Eye (tissue), 1 donor: ENCODE measurements at places on chromosomes 2 and 18.

GRCh38 chr18:80112624-80113248 is 3.7 kb downstream of the ADNP2 start:
- no peak for DNase-seq

DNA sequence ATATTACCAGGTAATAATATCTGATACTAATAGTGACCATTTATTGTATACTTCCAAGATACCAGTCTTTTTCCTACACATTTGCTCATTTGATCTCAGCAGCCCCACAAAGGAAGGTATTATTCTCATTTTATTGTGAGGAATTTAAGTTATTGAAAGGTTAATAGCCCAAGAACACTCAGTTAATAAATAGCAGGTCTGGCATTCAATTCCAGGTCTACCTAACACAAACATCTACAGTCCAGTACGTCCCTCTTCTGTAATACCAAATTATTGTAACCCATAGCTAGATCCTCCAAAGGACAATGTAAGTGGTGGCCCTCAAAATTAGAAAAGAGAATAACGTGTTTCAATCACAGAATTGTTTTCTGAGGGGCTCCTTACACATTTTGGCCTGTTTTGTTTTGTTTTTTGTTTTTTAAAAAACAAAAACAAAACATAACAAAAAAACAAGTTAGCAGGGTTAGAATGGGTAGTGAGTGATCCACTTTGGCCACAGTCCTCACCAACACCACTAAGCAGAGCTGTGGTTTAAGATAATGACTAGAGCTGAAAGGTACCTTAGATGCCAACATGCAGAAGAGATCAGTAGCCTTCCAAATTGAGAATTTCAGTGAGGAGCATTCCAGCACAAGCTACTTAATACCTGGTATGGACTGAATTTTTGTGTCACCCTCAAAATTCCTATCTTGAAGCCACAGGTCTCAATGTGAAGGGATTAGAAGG is 137.5 kb downstream of the DYM start:
- DNase-seq: no peak

DNA sequence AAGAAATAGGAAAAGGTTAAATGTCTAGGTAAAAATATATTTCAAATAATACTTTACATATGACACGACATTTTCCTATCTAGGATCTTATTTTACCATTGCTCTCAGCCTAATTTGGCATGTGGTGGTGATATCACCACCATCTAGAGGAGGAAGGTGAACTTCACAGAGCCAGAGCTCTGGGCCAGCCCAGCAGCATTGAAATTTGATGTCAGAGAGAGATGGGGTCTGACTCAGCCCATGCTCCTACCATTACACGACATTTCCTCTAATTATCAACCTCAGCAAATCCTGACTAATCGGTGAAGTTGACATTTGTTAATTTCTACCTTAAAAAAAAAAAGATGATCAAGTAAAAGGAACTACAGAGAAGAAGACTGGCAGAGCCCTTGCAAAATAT is 42.3 kb downstream of the LRRTM4 start:
- DNase-seq: no peak

DNA sequence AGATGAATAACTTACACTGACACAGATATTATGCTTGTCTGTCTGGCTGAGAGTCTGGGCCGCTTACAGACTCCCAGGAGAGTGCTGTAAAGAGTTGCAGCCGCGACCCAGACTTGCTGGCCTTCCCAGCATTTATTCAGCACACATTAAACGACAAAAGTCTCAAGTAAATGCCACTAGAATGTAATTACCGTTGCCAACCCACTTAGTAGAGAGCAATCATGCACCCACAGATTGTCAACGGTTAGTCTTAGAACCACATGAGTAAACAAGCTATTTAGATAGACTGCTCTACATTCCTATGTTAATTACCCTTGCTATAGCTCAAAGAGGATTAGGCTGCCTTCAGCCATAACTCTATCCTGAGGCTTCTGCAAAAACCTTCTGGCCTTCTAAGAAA is 47.8 kb upstream of the C2orf74 start:
- DNase-seq: no peak

DNA sequence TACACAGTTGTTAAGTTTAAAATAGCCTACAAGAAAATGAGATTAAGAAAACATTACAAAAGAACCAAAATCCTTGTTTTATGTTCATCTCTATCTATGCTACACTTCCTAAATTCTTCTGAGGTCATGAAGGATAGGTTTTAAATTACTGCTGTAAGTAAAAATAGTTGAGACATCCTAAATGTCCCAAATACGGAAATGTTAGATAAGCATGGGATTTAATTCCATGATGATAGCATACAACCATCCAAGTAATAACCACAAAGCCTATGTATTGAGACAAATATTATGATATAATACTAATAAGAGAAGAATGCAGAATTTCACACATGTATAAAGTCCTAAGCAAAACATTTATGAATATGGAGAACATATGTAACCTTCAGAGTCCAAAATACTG is 34.1 kb downstream of the PIEZO2 start:
- peak; percentile 18 for DNase-seq

- DNase-seq: peak; percentile 51
These were observed 1.5 kb downstream of the GALNT1 start for GRCh38 chr18:35582899-35583558.

DNA sequence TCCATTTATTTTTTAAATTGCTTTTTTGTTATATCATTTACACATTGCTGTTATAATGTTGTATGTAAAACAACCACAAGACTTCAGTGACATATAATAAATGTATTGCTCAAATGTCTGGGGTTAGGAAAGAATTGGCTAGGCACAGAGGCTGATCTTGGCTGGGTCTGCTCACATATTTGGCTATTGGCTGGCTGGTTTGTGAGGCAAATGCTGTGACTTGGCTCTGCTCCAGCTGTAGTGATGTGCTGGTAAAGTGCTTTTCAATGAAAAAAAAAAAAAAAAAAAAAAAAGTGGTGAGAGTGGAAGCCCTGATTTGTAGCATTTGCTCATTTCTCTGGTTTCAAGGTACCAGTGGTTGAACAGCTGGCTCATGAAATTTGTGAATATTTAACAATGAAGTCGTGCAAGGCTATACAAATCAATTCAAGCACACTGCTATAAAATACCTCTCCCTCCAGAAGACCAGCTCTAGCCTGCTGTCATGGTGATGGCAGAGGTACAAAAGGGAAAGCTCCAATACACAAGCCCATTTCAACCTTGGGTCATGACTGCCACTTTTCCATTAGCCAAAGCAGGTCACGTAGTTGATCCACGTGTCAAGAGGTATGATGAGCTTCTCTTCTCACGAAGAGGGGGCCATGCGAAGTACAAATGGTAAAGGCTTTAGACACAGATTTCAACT is 43.7 kb upstream of the RIT2 start:
- DNase-seq: peak; percentile 12

DNA sequence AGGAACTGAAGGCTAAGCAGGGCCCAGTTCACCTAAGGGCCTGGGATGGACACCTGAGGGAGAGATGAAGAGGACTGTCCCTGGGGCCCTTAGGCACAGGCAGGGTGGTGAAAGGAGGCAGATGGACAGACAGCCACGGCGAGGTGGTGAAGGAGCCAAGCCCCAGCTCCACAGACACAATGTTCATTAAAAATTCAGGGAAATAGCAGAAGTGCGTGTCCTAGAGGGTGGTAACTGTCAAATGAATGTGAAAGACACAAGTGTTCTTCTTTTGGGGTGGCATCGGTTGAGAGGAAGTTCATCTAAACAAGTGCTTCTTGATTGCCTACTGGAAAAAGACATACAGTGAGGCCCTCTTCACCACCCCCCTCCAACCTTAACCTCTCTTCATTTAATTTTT is 76.2 kb upstream of the SIX2 start:
- DNase-seq: no peak

DNA sequence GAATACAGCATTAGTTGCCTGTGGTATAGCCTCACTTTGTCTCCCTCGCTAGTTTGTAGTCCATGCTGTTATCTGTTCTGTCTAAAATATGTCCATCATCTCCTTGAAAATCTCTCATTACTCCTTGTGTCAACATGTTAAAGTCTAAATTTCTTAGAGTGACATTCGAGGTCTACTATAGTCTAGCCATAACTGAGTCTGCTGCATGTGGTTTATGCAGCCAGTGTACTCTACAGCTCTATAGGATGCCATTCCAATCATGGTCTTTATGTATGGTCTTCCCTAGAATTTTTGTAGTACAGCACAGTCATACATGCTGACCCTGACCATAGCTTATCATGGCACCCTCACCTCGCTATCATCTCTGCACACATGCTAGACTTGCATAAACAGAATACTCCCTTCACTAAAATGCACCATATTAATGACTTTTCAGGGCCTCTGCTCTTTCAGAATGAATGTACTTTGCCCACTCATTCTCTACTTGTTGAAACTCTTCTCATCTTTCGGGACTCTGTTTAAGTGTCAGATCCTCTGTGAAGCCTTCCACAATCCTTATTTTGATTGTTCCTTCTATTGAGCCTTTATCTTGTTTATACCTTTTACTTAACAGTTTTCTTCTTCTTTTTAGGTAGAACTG is 12.8 kb downstream of the TANK start:
- DNase-seq: no peak

- DNase-seq: no peak
These were observed 822.9 kb downstream of the RNF144A start for GRCh38 chr2:7740114-7740513.

- DNase-seq: no peak
These were observed 31.0 kb upstream of the SLC9A2 start for GRCh38 chr2:102588213-102588939.

DNA sequence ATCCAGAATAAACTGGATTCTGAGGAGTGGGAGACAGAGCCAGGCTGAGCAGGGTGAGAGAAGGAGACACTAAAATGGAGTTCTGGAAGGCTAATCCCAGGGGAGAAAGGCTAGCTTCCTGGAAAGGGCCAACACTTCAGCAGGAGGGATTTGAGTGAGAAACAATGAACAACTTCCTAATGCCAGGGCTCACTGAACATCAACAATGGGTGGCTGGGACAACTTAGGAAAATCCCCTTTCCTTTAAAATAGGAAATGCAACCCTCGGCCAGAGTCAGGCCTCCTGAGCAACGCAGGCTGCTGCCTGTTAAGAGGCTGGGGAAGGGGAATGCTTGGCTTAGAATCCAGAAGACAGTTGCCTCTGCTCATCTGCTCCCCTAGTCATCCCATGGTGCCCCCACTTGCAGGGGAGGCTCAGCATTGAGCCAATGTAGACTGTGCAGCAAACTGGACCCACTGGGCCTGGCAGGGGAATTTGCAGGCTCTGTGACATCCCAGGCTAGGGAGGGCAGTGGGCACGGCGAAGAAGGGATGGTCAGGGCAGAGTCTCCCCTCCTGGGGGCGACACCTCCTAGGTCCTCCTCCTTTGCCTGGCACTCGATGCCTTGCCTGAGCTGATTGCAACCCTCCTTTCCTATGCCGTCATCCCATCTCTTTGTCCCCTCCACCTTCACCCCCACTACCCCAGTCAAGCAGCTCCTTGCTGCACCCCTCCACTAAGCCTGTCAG is 182.5 kb downstream of the TNS1 start:
- peak; percentile 30 for DNase-seq

DNA sequence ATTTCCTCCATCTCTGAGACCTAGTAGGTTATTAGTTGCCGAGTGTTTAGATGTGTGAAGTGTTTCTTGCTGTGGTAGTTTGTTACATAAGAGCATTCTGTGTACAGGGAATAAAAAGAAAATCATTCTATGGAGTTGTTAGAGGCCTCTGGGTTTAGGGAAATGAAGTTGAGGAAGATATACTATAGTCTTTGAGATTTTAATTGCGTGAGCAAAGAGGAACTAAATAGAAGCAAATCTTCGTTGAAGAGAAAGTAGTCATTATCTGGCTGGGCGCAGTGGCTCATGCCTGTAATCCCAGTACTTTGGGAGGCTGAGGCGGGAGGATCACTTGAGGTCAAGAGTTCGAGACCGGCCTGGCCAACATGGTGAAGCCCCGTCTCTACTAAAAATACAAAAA is 19.0 kb downstream of the USP39 start:
- no peak for DNase-seq

- no peak for DNase-seq
These were observed 81.8 kb downstream of the TNS1 start for GRCh38 chr2:217920879-217921603.

DNA sequence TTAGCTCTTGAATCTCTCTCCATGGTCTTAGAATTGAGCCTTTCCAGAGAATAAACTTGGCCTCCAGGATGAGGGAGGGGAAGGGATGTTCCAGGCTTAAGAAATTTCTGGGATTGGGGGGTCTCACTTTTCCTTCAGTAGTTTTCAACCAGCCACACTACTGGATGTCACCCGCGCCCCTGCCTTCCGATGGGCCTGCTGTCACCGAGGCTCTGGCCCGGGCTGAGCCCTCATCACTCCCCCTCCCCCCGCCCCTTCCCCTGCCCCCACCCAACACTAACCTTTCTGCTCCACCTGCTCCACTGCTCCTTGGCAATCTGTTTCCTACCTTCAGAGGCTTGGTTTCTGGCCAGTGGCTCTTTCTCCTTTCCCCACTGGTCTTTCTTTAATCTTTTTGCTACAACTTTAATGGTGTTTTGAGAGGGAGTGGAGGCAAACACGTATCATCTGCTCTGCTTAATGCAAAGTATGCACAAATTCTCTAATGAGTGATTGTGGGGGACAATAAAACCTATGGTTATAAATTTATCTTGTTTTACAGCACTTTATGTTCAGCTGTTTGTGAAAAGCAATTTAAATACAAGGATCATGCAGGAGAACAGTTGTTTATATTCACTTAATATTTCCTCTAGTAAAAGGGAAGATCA is 155.1 kb downstream of the WDSUB1 start:
- DNase-seq: no peak

DNA sequence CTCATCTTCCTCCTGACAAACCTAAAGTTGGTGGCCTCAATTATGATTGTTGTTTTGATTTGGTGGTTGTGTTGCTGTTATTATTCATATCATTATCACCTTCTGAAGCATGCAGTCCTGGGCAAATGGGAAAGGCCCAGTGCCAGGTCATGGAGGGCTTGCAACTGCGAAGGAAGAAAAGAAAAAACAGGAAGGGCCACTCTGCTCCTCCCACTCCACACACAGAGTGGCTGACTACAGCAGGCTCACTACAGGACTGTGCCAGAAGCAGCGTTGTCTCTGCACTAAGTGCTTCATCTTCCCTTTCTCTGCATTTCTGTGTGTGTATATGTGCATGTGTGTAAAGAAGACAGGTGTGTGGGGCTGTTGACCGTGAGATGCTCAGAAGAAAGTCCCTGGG is 231.9 kb downstream of the ANKRD30B start:
- DNase-seq: no peak

DNA sequence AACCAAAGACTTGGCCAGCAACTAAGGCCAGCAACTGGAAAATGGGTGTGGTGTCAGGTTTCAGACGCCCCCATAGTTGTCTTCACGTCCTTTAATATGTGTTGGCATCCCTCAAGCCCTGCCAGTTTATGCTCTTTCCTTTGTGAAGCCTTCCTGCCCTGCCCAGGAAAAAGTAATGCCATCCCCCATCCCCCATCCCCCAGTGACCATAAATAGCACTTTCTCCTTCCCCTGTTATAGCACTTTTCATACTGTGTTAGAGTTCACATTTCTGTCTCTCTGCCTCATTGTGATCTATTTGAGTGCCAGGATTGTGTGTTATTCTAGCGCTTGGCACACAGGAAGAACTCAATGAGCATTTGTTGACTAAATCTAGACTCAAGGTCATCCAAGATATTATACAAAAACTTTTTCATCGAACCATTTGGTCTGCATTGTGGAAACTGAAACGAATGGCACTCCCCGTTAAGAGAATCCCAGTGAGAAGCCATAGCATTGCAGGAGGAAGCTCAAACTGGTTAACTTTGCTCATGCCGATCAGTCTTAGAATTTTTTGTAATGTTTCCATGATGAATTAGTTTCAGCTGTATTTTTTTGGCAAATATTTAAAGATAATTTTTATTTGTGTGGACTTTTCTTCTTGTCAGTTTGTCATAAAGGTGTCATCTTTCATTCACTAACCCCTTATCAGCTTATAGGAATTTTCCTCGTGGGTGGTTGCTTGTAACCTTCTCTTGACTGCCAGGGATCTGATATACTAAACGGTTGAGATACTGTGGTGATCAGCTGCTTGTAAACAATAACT is 15.7 kb downstream of the CRIM1 start:
- DNase-seq: no peak
